Skeletal muscle cell (primary cell): ENCODE measurements at places on chromosomes 16 and 17.

- DNase-seq, result no peak
Measured at GRCh38 chr17:31475378-31476162, 84.1 kb downstream of the RAB11FIP4 start.

GRCh38 chr17:63697341-63698286, 2.3 kb downstream of the LIMD2 start:
- DNase-seq, result no peak

DNA sequence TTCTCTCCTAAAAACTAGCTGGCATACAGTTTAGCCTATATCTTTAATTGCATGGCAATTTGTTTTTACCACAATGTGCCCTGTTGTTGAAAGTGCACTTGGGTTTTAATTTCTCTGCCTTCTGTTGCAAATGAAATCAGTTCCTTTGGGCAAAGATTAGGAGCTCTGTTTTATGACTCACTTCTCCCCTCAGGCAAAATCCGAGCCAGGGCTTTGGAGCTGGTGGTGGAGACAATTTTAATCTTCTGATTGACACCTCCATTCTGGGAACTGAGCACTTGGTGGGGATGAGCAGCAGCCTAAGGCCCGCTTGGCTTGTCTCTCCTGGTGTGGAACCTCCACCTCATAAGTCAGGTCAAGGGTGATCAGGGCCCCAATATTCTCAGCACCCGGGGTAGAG, 13.3 kb upstream of the MYH8 start:
- DNase-seq, result no peak

GRCh38 chr17:1803280-1803679, 26.4 kb downstream of the SMYD4 start:
- DNase-seq, result no peak

DNA sequence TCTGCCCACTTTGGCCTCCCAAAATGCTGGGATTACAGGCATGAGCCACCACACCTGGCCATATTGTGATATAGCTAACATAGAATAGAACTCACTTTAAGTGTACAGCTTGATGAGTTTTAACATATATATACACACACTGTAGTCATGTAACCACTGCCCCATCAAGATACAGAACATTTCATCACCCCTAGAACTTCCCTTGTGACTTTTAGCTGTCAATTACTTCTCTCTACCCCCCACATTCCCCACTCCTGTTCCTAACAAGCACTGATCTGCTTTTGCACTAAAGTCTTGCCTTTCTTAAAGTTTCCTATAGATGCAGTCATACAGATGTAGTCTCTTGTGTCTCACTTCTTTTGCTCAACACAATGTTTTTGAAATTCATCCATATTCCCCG, 93.1 kb downstream of the PITPNC1 start:
- DNase-seq, result no peak

DNA sequence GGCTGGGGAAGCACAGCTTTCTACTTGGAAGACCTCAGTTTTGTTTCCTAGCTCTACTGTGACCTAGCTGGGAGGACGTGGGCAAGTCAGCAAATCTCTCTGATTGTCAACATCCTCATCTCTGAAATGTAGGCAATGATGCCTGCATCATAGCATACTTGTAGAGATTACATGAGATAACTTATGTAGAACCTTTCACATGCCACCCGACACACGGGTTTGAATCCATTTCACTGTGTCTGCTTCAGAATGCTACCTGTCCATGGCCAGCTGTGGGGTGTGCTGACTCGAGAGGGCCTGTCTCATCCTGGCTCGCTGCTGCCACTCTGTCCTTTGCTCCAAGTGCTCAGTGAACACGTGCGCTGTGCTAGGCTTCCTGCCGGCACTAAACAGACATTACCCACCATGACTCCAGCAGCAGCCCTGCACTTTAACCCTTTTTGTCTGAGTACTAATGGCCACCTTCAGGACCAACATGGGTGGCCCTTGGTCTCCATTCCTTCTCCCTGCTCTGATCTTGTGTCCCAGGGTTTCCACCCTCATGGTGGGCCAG, 7.4 kb downstream of the ADAP2 start:
- DNase-seq, result no peak

DNA sequence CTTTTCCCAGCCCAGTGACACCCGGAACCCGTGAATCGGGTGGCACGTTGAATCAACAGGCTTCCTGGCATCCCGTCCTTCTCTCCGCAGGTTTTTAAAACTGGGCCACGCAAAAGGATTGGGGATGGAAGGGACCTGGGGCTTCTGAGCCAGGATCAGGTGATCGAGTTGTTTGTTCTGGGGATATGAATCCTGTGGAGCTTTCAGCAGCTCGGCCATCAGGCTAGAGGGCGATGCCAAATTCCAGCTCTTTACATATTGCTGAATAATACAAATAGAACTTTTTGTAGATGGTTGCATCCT, 473 bp downstream of the SUPT6H start:
- DNase-seq, result no peak

GRCh38 chr17:1590029-1590746, 27.6 kb upstream of the PITPNA start:
- DNase-seq, result no peak

DNA sequence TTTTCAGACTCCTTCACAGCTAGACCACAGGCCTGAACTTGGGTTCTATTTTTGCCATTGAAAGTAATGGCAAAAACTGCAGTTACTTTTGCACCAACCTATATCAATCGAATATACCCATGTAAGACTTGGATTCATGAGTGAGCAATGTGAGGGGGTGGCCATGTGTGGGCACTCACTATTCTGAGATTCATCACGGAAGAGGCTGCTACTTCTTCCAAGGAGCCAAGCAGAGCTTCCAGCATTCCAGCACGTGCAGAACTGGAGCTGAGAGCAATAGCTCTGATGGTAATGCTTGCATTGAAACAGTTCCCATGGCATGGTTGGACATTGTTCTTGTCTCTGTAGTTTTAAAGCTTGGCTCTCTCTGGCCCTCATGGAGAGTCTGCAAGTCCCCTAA, 327.6 kb downstream of the CA10 start:
- no peak for DNase-seq

GRCh38 chr16:86664522-86665318, 86.4 kb downstream of the FOXL1 start:
- DNase-seq, result peak; percentile 96

- no peak for DNase-seq
Measured at GRCh38 chr17:5813357-5813756, 229.0 kb upstream of the NLRP1 start.

DNA sequence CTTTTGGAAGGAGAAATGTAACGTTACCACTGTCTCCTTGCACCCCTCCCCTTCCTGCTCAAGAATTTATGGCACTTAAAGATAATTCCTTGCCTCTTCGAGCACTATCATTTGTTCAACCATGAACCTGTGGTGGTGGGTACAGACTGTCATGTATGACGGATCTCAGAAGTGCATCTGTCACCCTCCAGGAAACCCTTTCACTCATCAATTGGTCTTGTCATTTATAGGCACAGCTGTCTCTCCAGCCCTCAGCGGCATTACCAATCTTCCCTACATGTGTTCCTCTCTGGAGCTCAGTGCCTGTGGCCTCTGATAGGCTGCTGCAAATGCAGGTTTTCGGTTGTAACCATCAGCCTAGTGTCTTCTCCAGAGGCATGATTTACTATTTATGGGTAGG, 15.0 kb downstream of the CNTNAP4 start:
- no peak for DNase-seq

GRCh38 chr17:19386974-19387920, at the start of gene MFAP4:
Gene MFAP4, minus strand, starts transcription at chr17:19387190. Its CDS starts 35 bp downstream, at chr17:19387155.
- peak; percentile 87 for DNase-seq

GRCh38 chr17:38334480-38335364, 9.0 kb downstream of the GPR179 start:
- no peak for DNase-seq

- no peak for DNase-seq
Measured at GRCh38 chr17:2503627-2504026, 8.1 kb downstream of the METTL16 start.

DNA sequence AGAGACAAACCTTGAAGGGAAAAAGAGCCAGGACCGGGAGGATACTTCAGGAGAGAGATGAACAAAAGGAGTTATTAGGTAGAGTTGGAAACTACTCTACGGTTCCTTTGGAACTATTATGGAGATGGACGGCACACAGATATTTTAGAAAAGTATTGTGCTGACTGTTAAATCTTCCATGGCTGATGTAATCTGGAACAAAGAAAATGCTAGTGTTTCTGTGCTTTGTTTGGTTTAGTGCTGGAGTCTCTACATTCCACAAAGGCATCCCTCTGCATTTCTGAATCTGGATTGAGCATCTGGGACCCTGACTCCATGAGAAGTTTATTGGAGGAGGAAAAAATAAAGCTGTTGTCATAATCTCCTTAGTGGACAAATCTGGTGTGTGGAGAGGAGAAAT, 57.2 kb downstream of the RPGRIP1L start:
- no peak for DNase-seq

DNA sequence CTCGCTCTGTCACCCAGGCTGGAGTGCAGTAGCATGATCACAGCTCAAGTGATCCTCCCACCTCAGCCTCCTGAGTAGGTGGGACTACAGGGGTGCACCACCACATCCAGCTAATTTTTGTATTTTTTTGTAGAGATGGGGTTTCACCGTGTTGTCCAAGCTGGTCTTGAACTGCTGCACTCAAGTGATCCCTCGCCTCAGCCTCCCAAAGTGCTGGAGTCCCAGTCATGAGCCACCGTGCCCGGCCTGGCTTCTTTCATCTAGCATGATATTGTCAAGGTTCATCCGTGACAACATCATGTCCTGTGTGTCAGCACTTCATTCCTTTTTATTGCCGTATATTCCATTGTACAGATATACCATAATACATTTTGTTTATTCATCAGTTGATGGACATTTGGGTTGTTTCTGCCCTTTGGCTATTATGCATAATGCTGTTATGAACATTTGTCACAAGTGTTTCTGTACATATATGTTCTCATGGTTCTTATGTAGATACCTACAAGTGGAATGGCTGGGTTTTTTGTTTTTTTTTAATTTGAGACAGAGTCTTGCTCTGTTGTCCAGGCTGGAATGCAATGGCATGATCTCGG, 3.4 kb upstream of the GHDC start:
- no peak for DNase-seq

GRCh38 chr17:50550661-50551432, 3.9 kb downstream of the SPATA20 start:
- peak; percentile 57 for DNase-seq

- DNase-seq, result no peak
Measured at GRCh38 chr16:68297908-68298307, 12.8 kb downstream of the SLC7A6OS start.

- DNase-seq, result no peak
Measured at GRCh38 chr17:41507315-41507880, 2.0 kb upstream of the KRT13 start.

GRCh38 chr17:81518785-81519283, 6.2 kb upstream of the ACTG1 start:
- no peak for DNase-seq

DNA sequence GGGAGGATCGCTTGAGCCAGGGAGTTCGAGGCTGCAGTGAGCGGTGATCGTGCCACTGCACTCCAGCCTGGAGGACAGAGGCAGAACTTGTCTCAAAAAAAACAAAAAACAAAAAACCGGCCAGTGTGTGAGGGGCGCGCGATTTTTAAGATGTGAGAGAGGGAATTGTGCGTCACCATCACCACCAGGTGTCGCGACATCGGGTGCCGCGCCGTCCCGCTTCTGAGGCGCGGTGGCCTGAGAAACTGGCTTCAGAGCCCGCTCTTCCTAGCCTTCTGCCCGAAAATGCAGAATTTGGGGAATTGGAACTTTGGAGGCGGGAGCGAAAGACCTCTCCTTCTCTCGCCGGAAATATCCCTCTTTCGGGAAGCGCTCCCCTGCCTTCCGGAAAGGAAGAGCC, 524.8 kb downstream of the KCNJ18 start:
- DNase-seq, result no peak

- no peak for DNase-seq
Measured at GRCh38 chr17:37147301-37147812, 198.6 kb downstream of the AATF start.

DNA sequence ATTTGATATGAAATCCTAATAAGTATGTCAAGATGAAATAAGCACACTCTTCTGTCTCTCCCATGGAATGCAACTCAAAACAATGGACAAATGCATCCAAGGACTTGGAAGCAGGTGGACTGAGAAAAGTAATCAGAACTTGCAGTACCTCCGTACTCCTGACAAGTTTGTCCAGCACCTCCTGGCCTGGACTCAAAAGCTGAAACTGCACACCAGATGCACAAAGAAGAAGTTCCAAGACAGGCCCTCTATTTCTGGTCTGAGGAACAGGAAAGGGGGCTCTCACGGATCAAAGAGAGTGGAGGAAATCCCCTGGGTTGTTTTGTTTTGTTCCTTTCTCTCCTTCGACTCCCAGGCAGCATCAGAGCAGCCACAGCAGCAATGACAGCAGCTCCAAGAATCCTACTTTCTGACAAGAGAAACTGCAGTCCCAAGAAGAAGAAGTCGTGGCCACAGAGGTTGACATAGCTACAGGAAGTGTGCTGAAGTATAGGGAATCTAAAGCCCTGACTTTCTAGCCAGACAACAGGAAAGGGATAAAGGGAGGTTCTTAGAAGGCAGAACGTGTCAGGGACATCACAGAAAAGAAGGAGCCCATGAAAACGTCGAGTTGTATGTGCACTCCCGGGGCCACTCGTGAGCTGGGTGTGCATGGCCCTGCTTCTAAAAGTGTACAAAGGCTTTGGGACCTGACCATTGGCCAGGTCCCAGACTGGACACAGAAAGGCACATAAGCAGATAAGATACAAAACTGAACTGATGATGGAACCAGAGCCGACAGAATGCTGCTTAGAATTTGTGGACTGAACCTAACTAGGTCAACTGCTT, 29.3 kb downstream of the AKAP10 start:
- DNase-seq, result no peak

DNA sequence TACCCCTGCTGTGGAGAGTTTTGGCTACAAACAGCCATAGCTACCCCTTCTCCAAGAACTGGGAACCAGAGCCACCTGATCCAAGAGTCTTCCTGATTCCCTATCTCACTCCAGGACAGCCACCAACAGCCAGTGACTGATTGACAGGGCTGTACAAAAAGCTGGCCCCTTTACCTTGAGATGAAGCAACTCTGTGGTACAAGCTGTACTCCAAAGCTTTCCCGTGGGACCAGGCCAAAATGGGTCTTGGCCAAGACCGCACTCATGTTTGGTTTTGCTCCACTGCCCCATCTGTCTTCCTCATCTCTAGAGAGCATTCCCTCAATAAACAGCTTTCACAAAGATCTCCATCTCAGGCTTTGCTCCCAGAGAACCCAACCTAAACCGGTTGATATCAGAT, 43.6 kb downstream of the RNF157 start:
- peak; percentile 15 for DNase-seq

- DNase-seq, result peak; percentile 98
Measured at GRCh38 chr16:17836868-17837602, 366.3 kb upstream of the XYLT1 start.
